ENCODE measurements at places on chromosomes 2 and 18.

- DNase-seq, result no peak
These were observed 82.3 kb downstream of the STPG4 start for GRCh38 chr2:47072728-47073191.

GRCh38 chr18:9612977-9613376 is 1.4 kb downstream of the PPP4R1 start:
- no peak for DNase-seq

GRCh38 chr2:238425979-238426567 is 654 bp upstream of the ASB1 start:
- peak; percentile 65 for DNase-seq

GRCh38 chr2:222751821-222752719 is 80.6 kb downstream of the MOGAT1 start:
- DNase-seq, result peak; percentile 42

DNA sequence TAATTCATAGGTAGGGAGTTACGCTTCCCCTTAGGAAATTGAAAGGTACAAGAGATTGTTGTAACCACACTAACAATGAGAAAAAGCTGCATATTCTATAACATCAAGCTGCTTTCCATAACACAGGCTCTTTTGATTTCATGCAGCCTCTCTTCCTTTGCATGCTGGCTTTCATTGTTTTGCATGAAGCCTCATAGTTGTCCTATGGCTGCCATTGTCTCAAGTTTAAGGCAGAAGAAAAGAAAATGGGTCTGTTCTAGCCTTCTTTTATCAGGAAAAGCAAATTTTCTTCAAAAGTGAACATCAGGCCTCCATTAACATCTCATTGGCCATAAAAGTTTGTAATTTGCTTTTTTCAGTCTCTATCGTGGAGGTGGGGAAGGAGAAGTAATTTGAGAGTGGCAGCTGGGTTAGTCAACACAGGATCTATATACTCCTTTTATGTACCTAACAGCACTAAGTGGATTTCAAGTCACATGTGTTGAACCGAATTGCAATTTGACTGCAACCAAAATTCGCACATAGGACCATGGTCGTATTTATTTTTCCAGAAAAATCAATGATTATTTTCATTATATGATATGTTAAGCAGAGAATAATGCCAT is 248.5 kb upstream of the RND3 start:
- DNase-seq, result no peak

- no peak for DNase-seq
These were observed 127.6 kb downstream of the PLEKHM3 start for GRCh38 chr2:207897541-207898353.
